ENCODE measurements at places on chromosomes 2 and 18.

- DNase-seq: no peak
Observed at GRCh38 chr2:119265693-119266066, 42.0 kb downstream of the STEAP3 start.

DNA sequence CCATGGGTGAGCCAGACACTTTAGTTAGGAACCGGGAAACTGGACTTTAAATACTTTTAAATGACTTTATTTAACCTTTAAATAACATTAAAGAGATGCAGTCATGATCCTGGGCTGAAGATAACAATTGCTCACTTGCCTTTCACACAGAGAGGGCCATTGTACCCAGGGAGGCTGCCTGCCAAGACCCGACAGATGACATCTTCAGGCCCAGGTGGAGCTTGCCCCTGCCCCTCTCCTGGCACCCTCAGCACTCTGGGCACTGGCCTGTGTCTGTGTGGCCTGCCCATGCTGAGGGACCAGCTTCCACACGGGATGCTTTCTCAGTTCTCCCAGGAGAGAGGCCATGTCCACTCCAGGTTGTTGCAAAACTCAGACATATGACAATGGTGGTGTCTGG, 216.4 kb upstream of the MYT1L start:
- DNase-seq: peak; percentile 49

DNA sequence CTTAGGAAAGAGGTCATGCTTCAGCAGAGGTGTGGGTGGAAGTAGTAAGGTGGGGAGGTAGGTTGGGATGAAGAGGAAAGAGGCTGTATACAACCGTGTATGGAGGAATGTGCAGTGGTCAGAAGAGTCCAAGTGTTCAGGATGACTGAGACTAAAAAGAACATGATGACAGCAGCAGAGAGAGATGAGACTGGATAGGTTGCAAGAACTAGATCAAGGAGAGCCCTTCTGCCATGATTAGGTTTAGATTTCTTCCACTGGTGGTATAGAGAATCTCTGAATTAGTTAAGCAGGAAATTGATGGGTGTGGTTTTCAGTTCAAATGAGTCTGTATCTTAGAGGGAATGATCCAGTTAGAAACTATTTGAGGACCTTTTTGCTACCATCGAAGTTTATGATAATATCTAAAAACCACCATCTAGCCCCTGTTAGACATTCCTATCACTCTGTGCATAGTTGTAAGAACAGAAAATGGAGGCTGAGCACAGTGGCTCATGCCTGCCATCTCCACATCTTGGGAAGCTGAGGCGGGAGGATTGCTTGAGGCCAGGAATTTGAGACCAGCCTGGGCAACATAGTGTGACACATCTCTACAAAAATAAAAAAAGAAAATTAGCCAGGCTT, 221.0 kb downstream of the LTBP1 start:
- DNase-seq: no peak

DNA sequence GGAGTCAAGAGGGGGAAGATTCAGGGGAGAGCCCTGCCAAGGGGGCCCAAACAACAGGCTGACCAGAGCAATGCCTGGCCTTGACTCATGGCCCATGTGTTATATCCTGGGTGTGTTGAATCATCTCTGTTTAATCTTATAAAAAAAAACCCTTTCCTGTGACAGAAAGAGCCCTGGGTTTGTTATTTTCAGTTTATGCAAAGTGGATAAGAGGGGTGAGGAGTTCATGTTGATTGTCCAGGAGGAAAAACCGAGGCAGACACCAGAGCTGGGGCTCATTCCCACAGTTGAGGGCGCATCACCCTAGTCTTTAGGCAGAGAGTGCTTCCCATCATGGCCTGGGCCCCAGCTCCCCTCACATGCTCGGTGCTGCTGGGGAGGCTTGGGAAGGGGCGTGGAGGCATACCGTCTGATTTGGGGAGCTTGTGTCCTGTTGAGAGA, 30.9 kb upstream of the IL37 start:
- DNase-seq: no peak

DNA sequence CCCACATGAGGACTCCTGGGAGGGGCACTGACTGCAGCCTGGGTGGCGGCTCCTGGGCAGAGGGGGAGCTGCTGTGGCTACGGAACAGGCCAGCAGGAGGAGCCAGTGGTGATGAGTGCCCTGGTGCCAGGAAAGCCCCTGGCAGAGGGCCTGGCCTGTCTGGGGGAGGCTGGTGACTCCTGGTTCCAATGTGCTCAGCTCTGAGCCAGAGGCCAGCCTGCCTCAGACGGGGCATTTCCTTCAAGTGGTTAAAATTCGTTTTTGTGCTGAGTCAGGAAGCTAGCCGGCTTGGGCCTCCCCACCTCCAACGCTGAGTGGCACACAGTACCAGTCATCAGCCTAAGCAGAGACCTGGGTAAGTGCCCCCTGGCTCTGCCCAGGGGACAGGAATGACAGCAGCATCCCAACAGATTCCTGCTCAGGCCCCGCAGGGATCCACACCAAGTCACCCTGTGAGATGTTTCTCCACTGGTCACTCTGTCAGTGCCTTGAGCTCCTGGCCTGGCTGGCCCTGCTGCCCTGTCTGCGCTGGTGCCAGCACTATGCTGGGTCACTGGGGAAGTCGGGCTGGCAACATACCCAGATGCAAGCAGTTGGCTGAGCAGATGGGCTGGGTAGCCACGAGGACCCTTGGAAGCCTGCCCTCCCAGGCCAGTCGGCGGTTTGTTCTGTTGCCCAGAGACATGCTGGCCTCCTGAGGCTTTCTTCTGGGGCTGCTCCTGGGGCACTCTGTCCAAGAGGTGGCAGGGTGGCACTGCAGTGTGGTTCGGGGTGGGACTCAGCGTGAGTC, 7.1 kb upstream of the KLF11 start:
- DNase-seq: peak; percentile 88

DNA sequence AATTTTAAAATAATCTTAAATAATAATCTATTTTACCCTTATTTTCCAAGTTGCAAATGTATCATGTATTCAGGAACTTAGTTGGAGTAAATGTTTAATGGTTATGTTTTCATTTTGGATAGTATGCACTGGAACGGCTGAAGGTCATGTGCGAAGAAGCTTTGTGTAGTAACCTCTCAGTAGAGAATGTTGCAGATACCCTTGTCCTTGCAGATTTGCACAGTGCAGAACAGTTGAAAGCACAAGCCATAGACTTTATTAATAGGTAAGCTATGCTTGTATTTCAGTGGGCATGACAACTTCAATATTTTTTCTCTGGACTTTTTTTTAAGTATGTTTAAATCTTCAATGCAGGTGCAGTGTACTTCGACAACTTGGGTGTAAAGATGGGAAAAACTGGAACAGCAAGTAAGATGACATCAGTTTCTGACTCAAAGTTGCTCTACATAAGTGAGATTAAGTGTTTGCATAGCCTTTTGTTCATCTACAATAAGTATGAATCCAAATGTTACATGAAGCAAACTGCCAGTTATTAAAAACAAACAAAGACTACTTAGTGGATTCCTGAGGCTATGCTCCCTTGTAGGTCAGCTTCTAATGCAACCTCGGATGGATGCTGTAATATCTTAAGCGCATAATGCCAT, 63.1 kb downstream of the SPOPL start:
- DNase-seq: no peak

Data from hippocampal formation (tissue), 2 donors.